Natural killer cell treated with Interleukin-12 subunit alpha and Interleukin-12 subunit beta and Interleukin-15 and Interleukin-18, amount 100 ng/mL, for 72 hours (primary cell): ENCODE measurements at places on chromosomes 13 and 19.

DNA sequence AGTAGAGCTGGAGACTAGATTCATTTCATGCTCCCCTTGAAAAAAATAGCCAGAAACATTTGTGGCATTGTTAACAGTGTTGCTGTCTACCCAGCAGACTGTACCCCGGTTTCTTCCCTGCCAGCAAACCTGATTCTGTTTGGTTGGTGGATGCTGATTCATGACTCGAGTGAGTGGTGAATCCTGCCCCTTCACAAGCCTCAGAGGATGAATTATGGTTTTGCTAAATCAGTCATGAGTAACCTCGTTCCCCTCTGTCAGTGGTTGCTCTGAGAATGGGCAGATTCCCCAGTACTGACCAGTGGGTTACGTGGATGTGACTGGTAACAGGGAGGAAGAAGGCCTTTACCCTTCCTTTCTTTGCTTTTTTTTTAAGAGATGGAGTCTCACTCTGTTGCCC is 10.1 kb downstream of the NLRP12 start:
- H3K4me1 ChIP-seq: no peaks in the 10 kb centered on the region
- no peak overlapping the region for H3K4me3 ChIP-seq
- H3K36me3 ChIP-seq: no peaks in the 10 kb centered on the region
- no peak overlapping the region for H3K27ac ChIP-seq

DNA sequence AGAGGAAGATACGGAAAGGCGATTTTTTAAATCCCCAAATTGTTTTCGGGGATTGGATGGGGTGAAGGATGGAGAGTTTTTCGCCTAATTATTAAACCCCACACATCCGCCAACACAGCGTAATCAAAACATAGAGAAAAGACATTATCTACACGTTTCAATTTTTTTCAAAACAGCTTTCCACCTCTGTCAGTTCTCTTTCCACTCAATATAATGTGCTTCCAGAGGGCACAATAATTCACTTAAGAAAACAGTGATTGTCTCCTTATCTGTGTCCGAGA is 435 bp upstream of the OBI1 start:
- no peak for DNase-seq
- H3K27ac ChIP-seq: peak overlapping the region; percentile 94
- peaks cover 5% of the 10 kb centered on the region for H3K36me3 ChIP-seq
- H3K4me3 ChIP-seq: peak overlapping the region; percentile 99

DNA sequence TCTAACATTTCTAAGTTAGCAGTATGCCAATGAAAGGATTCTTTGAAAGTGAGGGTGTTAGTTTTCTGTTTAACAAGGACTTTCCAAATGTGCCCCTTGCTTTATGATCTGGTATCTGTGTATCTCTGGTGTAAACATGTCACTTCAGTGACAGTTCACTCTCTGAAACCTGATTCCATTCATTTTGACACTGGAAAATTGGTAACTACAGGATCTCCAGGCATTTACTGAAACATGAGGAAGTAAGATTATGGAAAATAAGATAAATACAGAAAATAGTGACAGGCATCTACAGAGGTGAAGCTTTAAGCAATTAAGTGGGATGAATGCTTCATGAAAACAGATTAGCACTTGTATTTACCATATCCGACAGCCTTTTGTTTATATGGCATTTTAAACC is 101.6 kb upstream of the MYO16 start:
- H3K4me1 ChIP-seq: no peaks in the 10 kb centered on the region
- no peaks in the 10 kb centered on the region for H3K27me3 ChIP-seq
- no peak for DNase-seq
- no peak overlapping the region for H3K4me3 ChIP-seq
- no peaks in the 10 kb centered on the region for H3K36me3 ChIP-seq
- no peak overlapping the region for H3K27ac ChIP-seq

GRCh38 chr13:48446464-48446863 is 33.6 kb upstream of the LPAR6 start:
- no peaks in the 10 kb centered on the region for H3K27me3 ChIP-seq
- no peak overlapping the region for H3K4me3 ChIP-seq
- DNase-seq: no peak
- H3K36me3 ChIP-seq: peaks cover 12% of the 10 kb centered on the region
- no peak overlapping the region for H3K27ac ChIP-seq

DNA sequence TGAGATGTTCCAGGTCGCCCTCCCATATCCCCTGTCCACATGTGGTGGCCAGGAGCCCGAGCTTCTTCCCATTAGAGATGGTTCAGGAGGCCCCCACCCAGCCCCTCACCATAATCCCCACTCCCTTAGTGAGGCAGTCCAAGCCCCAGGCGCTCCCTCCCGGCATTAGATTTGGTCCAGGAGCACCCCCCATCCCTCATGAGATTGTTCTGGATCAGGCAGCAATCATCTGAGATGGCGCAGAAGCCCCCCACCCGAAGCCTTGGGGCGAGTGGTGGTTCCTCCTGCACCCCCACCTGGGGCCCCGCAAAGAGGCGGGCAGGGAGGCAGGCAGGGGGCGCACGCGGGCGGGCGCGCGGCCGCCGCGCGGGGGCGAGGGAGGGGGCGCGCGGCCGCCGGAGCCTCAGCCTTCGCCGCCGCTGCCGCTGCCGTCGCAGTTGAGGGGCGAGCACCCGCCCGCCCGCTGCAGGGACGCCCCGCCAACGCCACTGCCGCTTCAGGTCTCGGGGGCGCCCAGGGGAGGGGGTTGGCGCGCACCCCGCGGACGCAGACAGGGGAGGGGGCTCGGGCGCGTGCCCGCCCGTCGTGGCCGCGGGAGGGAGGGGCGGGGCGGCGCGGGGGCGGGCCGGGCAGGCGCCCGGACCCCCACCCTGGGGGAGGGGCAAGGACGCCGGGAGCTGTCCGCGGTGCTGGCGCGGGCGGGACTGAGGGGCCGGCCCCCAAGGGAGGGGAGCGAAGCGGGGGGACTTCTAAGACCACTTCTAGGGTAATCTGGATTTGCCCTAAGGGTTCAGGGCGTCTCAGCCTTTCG is 46.4 kb upstream of the SHKBP1 start:
- peak overlapping the region; percentile 81 for H3K4me3 ChIP-seq
- H3K4me1 ChIP-seq: peaks cover 16% of the 10 kb centered on the region
- DNase-seq: no peak
- H3K36me3 ChIP-seq: no peaks in the 10 kb centered on the region
- peak overlapping the region; percentile 61 for H3K27ac ChIP-seq

- no peak overlapping the region for H3K4me3 ChIP-seq
- no peak for DNase-seq
- no peaks in the 10 kb centered on the region for H3K27me3 ChIP-seq
- peaks cover 10% of the 10 kb centered on the region for H3K36me3 ChIP-seq
Observed at GRCh38 chr13:79311386-79311785, 94.7 kb downstream of the RBM26 start.

DNA sequence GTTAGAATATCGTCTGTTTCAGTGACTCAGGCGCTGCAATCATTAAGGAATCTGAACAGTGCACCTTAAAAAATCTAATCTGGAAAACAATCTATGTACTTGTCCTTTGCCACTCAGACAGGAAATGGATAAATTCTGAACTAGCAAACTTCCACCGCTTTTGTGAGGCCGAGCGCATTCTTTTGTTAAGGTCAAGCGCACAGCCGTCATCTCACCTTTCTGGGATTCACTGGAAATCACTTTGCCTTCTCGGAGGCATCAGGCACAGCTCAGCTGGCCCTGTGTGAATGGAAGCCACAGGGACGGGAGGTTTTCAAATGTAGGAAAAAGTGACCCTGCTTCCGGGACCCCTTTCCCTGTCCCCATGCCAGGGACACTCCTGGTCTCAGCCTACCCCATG is 28.2 kb upstream of the SPACA7 start:
- H3K4me1 ChIP-seq: no peaks in the 10 kb centered on the region
- no peak overlapping the region for H3K4me3 ChIP-seq
- H3K27ac ChIP-seq: no peak overlapping the region
- DNase-seq: no peak
- H3K36me3 ChIP-seq: no peaks in the 10 kb centered on the region
- H3K27me3 ChIP-seq: peaks cover 45% of the 10 kb centered on the region

- H3K27ac ChIP-seq: no peak overlapping the region
- H3K36me3 ChIP-seq: no peaks in the 10 kb centered on the region
- H3K4me1 ChIP-seq: no peaks in the 10 kb centered on the region
- no peak overlapping the region for H3K4me3 ChIP-seq
- no peak for DNase-seq
Observed at GRCh38 chr13:110445183-110445582, 116.3 kb downstream of the RAB20 start.

- DNase-seq: peak; percentile 77
- H3K4me1 ChIP-seq: peaks cover 13% of the 10 kb centered on the region
- H3K36me3 ChIP-seq: no peaks in the 10 kb centered on the region
- H3K27ac ChIP-seq: peak overlapping the region; percentile 59
Observed at GRCh38 chr19:38417544-38418506, 8.2 kb downstream of the RASGRP4 start.

GRCh38 chr19:4279267-4279529 is 132 bp downstream of the SHD start:
- H3K36me3 ChIP-seq: no peaks in the 10 kb centered on the region
- H3K4me3 ChIP-seq: no peak overlapping the region
- H3K27me3 ChIP-seq: peaks cover 14% of the 10 kb centered on the region
- no peak overlapping the region for H3K27ac ChIP-seq
- no peak for DNase-seq
- H3K4me1 ChIP-seq: peaks cover 6% of the 10 kb centered on the region

DNA sequence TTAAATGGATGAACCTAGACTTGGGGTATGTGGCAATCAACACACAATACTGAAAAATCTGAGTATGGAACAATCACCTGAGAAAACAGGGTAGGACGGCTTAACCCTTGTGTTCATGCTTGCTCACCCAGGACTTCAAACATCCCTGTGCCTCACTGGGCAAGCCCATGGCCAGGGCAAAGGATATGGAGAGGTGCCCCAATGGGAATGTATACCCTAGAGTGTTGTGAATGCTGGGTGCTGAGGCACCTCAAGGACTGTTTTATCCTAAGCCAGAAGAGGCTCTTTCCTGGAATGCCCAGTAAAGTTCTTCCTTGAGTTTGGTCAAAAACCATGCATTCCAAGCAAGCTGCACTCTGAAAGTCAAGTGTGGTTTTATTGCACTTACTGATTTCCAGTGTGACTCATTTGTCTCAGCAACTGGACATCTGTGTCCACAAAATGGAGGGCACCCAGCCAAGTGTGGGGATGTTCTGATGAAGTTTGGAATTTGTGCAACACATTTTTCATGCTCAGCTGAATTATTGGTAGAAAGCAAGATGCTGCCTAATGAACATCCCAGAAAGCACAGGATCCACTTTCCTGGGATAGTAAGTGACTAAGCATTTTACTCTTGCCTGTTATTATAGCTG is 531.3 kb downstream of the RFC3 start:
- no peaks in the 10 kb centered on the region for H3K36me3 ChIP-seq
- no peaks in the 10 kb centered on the region for H3K27me3 ChIP-seq
- no peaks in the 10 kb centered on the region for H3K4me1 ChIP-seq
- H3K4me3 ChIP-seq: no peak overlapping the region

DNA sequence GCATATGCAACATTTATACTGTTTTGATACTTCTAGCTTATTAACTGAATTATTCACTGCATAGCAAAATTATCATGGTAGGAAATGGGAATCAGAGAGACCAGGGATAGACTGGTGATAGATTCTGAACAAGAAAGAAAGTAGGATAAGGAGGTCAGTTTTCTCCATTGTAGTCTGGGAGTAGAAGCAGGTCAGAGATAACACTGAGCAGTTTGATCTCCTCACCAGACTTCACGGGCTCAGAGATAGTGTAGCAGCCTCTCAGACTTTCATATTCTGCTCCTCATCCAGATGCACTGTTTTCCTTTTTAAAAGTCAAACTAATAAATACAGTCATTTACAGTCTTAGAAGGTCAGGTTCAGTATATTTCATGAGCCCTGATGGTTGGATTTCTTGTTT is 56.0 kb upstream of the MYO16 start:
- H3K27me3 ChIP-seq: no peaks in the 10 kb centered on the region
- no peak for DNase-seq
- H3K4me3 ChIP-seq: no peak overlapping the region
- no peaks in the 10 kb centered on the region for H3K36me3 ChIP-seq
- H3K4me1 ChIP-seq: no peaks in the 10 kb centered on the region

DNA sequence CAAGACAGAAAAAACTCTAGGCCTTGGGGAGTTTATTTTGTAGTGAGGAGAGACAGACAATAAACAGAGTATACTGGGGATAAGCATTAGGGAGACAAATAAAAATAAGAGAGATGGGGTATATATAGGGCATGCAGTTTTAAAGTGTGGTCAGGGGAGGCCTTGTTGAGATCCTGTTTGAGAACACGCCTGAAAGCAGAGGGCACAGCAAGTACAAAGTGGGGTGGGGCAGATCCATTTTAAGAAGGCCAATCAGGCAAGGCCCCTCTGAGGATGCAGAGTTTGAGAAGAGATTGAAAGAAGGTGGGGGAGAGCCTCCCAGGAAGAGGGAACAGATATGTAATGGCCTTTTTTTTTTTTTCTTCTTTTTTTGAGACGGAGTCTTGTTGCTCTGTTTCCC is 2.1 kb downstream of the PPP2R1A start:
- H3K27me3 ChIP-seq: no peaks in the 10 kb centered on the region
- peak overlapping the region; percentile 86 for H3K4me3 ChIP-seq
- H3K27ac ChIP-seq: peak overlapping the region; percentile 97
- DNase-seq: no peak

- no peaks in the 10 kb centered on the region for H3K27me3 ChIP-seq
- peaks cover 6% of the 10 kb centered on the region for H3K4me1 ChIP-seq
- no peak overlapping the region for H3K4me3 ChIP-seq
- H3K27ac ChIP-seq: no peak overlapping the region
Observed at GRCh38 chr19:34282611-34283519, 28.5 kb downstream of the GARRE1 start.

GRCh38 chr19:14582894-14583340 is at the start of gene CLEC17A:
Gene CLEC17A (plus strand): TSS chr19:14583084. CDS start chr19:14583161, 77 bp downstream.
- no peaks in the 10 kb centered on the region for H3K36me3 ChIP-seq
- H3K27me3 ChIP-seq: no peaks in the 10 kb centered on the region
- H3K4me3 ChIP-seq: no peak within 1 kb of the TSS
- DNase-seq: no peak
- no peaks in the 10 kb centered on the region for H3K4me1 ChIP-seq
- no peak within 1 kb of the TSS for H3K27ac ChIP-seq

DNA sequence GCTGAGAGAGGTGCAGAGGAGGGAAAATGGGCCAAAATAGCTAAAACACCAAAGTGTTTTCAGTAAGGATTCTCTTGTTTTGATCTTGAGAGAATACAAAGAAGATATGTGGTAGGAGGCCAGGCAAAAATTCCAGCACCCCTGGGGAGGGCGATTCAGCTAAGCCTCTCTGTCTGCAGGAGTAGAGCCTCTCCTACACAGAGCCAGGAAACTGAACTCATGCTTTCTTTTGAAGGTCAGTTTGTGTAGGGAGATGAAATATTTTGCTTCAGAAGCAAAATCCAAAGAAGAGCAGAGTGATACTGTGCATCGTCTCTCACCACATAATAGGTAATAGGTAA is 565.0 kb downstream of the FGF9 start:
- peaks cover 7% of the 10 kb centered on the region for H3K27me3 ChIP-seq
- H3K27ac ChIP-seq: no peak overlapping the region
- no peaks in the 10 kb centered on the region for H3K36me3 ChIP-seq
- no peak for DNase-seq
- H3K4me1 ChIP-seq: no peaks in the 10 kb centered on the region
- H3K4me3 ChIP-seq: no peak overlapping the region
